ENCODE measurements at places on chromosomes 6 and 20. TPM values are rescaled to one million over a fixed set of nuclear protein-coding genes. Genes with fewer than 3 reads are reported as not detected.

Gene CAP2
- total RNA-seq = 17.5 TPM

Gene LRP11
- 31.3 TPM for total RNA-seq

Gene KIF6
- 2.0 TPM for total RNA-seq

Gene OVOL2
- 0.40 TPM for total RNA-seq

Gene PGC
- total RNA-seq = not detected

Gene PXDC1
- 14.4 TPM for total RNA-seq

Gene RPRD1B
- 29.5 TPM for total RNA-seq

Gene GJA10
- not detected for total RNA-seq

Gene PSMB9
- total RNA-seq = 9.0 TPM

Gene LTB
- total RNA-seq = 0.55 TPM

Gene ME1
- total RNA-seq = 23.8 TPM

Gene VWA7
- total RNA-seq = 2.9 TPM

Gene IL20RA
- 1.3 TPM for total RNA-seq

Gene MYBL2
- total RNA-seq = 1.9 TPM

Gene CNKSR3
- 4.9 TPM for total RNA-seq

Gene KCNQ2
- 66.5 TPM for total RNA-seq

- no peaks in the 10 kb centered on the region for H3K36me3 ChIP-seq
- H3K27me3 ChIP-seq = no peaks in the 10 kb centered on the region
- H3K4me1 ChIP-seq = no peaks in the 10 kb centered on the region
Observed at GRCh38 chr6:78436335-78436734, 431.0 kb upstream of the IRAK1BP1 start.

GRCh38 chr20:9262653-9263194 lies 193.8 kb downstream of the PLCB4 start:
- peak overlapping the region; percentile 13 for H3K27ac ChIP-seq
- H3K36me3 ChIP-seq = no peaks in the 10 kb centered on the region
- H3K4me3 ChIP-seq = no peak overlapping the region
- H3K27me3 ChIP-seq = no peaks in the 10 kb centered on the region
- no peak for DNase-seq

DNA sequence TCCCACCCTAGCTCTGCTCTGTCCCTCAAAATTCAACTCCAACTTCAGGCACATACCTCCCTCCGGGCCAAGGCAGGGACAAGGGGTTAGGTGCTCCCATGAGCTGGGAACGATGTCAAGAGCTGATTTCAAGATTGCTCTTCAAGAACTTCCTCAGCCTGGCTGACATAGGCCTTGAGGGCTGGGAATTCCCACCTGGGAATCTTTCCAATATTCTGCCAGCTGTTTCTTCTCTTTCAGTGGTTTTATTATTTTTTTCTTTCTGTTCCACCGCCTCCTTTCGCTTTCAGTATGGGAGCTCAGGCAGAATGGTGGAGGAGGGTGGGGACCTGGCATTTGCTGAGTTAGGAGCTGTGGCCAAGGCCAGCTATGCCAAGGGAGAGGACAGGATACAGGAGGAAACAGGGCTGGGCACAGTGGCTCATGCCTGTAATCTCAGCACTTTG lies 33.7 kb downstream of the SRSF3 start:
- peaks cover 27% of the 10 kb centered on the region for H3K4me1 ChIP-seq
- H3K4me3 ChIP-seq = no peak overlapping the region
- H3K27me3 ChIP-seq = no peaks in the 10 kb centered on the region
- no peak overlapping the region for H3K27ac ChIP-seq

GRCh38 chr6:138795809-138796603 lies at the start of gene ECT2L:
Gene ECT2L, plus strand, starts transcription at chr6:138796087. Its CDS starts 17,188 bp downstream, at chr6:138813275.
- H3K27me3 ChIP-seq = peaks cover 9% of the 10 kb centered on the region
- H3K4me3 ChIP-seq = peak within 1 kb of the TSS; percentile 43
- peak within 1 kb of the TSS; percentile 22 for H3K27ac ChIP-seq
- peaks cover 7% of the 10 kb centered on the region for H3K4me1 ChIP-seq
- DNase-seq = peak; percentile 38

DNA sequence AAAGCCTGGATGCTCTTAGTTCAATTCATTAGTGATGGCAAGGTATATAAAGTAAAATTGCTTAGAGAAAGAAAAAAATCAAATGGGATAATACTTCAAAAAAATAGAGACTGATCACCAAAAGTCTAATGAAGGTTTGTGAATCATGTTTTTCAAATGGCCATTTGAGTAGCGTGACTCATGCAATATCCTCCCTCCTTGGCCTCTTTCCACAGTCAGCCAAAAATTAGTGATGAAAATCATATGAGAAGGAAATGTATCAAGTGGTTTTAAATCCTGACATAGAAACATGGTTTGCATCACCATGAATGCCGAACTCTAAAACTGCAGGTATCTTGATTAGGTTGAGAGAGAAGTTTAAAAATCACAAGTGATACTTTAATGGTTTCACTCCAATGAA lies 1.2 kb upstream of the COL19A1 start:
- no peak for DNase-seq
- peaks cover 6% of the 10 kb centered on the region for H3K27me3 ChIP-seq
- peak overlapping the region; percentile 47 for H3K27ac ChIP-seq
- H3K36me3 ChIP-seq = no peaks in the 10 kb centered on the region

DNA sequence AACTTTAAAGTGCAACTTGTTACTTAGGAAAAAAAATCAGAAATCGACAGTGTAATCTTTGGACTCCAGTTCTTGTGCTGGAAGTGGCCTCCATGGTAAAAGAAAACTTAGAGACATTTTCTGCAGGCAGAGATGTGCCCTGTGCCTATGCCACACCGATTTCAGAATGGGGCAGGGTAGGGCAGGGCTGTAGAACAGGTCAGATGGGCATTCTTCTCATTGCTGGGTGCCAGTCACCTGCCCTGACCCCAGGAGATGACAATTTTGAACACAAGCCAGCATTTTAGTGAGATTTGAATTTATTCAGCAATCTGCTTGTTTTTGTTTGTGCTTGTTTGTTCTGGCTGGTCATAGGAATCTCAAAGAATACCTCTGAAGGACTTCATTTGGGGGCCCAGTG lies 63.3 kb downstream of the SASH1 start:
- H3K4me3 ChIP-seq = no peak overlapping the region
- no peaks in the 10 kb centered on the region for H3K36me3 ChIP-seq
- H3K4me1 ChIP-seq = no peaks in the 10 kb centered on the region
- no peak overlapping the region for H3K27ac ChIP-seq
- H3K27me3 ChIP-seq = no peaks in the 10 kb centered on the region
- DNase-seq = no peak

DNA sequence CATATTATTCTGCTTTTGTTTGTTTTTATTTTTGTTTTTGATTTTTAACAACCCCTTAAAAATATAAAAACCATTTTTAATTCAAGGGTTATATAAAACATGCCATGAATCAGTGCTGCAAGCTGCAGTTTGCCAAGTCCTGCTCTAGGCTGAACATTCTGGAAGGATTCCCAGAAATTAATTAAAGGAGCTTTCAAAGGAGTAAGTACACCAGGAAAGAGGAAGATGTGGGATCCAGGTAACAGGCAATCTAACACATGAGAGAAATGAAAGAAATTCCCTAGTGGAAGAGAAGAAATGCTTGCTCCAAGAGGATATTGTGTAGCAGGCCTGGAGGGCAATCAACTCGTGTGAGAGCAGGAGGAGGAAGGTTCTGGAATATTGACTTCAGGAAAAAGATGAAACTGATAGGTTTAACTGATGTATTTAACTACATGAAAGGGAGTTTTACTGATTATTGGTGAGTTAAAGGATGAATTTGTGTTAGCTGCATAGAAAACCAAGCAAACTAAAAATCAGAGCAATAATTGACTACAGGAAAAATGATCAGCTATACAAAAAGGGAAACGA lies 146.0 kb upstream of the PHACTR1 start:
- no peaks in the 10 kb centered on the region for H3K36me3 ChIP-seq
- H3K27me3 ChIP-seq = no peaks in the 10 kb centered on the region
- H3K4me3 ChIP-seq = no peak overlapping the region
- H3K4me1 ChIP-seq = no peaks in the 10 kb centered on the region

GRCh38 chr6:157211603-157212455 lies 111.5 kb downstream of the TMEM242 start:
- no peaks in the 10 kb centered on the region for H3K27me3 ChIP-seq
- no peak overlapping the region for H3K27ac ChIP-seq
- no peaks in the 10 kb centered on the region for H3K4me1 ChIP-seq
- no peak for DNase-seq

DNA sequence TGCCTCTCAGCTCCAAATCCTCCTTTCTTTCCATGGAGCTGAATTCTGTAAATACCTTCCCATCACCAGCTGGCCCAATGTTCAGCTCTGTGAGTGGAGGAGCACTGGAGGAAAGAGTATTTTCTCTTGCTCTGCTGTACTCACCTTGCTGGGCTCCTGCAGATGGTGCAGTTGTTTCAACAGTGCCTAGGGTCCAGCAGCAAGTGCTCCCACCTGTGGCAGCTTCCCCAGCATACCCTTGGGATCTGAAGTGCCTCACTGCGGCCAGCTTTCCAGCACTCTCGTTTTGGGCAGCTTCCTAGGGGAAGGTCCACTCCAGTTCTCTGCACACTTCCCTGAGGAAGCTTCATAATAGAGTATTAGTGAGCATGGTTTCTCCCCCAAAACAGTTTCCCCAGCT lies 170.9 kb downstream of the ARHGAP18 start:
- H3K4me3 ChIP-seq = no peak overlapping the region
- no peak overlapping the region for H3K27ac ChIP-seq
- H3K27me3 ChIP-seq = no peaks in the 10 kb centered on the region
- no peaks in the 10 kb centered on the region for H3K36me3 ChIP-seq
- no peaks in the 10 kb centered on the region for H3K4me1 ChIP-seq
- DNase-seq = no peak

GRCh38 chr6:41638002-41638934 lies at the start of gene MDFI:
Gene MDFI, plus strand, starts transcription at chr6:41638468. Its CDS starts 282 bp downstream, at chr6:41638750.
- H3K27me3 ChIP-seq = peaks cover 46% of the 10 kb centered on the region
- peaks cover 78% of the 10 kb centered on the region for H3K4me1 ChIP-seq
- peak within 1 kb of the TSS; percentile 65 for H3K4me3 ChIP-seq

DNA sequence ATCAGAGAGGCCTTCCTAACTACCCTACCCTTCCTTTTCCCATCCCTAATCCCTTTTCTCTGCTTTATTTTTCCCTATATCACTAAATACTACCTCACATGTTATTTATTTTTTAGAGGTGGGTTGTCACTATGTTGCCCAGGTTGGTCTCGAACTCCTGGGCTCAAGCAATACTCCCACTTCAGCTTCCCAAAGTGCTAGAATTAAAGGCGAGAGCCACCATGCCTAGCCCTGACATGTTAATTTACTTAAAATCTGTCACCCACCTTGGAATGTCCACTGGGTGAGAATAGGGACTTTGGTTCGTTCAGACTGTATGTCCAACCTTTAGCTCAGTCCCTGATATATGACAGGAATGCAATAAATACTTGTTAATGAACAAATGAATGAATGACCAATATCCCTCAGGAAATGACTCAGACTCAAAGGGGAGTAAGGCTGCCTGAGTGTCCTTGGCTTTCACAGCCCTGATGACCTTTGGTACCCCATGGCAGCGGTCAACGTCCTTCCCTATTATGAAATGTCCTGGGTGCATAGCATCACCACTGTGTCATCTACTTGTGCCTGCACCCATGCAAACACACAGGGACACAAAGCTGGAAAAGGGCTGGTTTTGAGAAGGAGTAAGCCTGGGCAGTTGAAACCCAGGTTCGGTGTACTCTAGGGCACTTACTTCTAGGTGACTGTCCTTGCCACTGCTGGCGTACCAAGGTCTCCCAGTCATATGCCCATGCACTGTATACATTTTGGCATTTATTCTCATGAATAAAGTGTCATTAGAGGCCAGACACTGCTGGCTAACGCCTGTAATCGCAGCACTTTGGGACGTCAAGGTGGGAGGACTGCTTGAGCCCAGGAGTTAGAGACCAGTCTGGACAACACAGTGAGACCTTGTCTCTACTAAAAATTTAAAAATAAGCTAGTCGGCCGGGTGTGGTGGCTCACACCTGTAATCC lies 26.5 kb downstream of the BCL2L1 start:
- H3K4me3 ChIP-seq = no peak overlapping the region
- DNase-seq = no peak
- H3K27me3 ChIP-seq = no peaks in the 10 kb centered on the region
- H3K36me3 ChIP-seq = peaks cover 19% of the 10 kb centered on the region
- H3K4me1 ChIP-seq = peaks cover 6% of the 10 kb centered on the region

- no peak overlapping the region for H3K4me3 ChIP-seq
- H3K27ac ChIP-seq = no peak overlapping the region
- DNase-seq = no peak
- H3K36me3 ChIP-seq = no peaks in the 10 kb centered on the region
- no peaks in the 10 kb centered on the region for H3K27me3 ChIP-seq
- peaks cover 3% of the 10 kb centered on the region for H3K4me1 ChIP-seq
Observed at GRCh38 chr6:142827369-142827768, 117.6 kb downstream of the HIVEP2 start.

DNA sequence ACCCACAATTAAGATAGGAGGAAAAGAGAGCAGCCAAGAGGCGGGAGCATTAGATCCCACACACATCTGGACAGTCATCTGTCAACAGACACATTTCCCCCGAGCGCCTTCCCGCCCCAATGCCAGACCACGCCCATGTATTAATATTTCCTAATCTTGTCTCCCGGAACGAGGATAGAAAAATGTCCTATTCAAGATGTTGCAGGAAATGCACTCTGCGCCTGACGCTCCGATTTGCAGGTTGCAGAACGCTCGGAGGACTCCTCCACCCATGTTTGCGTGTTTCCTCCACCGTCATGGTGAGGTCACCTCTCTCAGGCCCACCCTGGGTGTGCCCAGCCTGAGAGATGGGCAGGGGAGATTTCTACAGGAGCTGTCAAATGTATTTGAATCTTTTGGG lies 215.2 kb downstream of the TAF4 start:
- H3K4me3 ChIP-seq = no peak overlapping the region
- no peaks in the 10 kb centered on the region for H3K27me3 ChIP-seq
- H3K27ac ChIP-seq = no peak overlapping the region
- H3K36me3 ChIP-seq = peaks cover 31% of the 10 kb centered on the region
- H3K4me1 ChIP-seq = peaks cover 13% of the 10 kb centered on the region
- no peak for DNase-seq

GRCh38 chr6:52929321-52930164 lies 20.0 kb upstream of the GSTA3 start:
- no peaks in the 10 kb centered on the region for H3K27me3 ChIP-seq
- no peak overlapping the region for H3K4me3 ChIP-seq
- no peak for DNase-seq

DNA sequence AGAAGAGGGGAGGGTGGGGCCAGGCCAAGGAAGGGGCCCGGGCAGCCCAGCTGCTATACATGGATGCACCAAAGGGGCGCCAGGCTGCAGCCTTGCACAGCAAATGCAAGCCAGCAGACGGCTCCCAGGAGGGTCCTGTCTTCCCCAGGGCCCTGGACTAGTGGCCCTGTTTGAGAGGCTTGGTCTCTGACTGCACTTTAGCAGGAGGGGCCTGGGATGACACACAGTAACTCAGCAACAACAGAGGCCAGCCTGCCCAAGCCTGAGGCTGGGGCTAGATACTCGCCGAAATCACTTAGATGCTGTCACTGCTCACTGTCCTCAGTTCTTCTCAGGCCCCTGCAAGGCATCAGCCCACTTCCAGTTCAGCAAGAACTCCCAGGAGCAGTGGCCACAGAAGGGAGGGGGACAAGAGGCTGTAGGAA lies 73.5 kb downstream of the TRAM2 start:
- no peak for DNase-seq
- H3K27ac ChIP-seq = no peak overlapping the region
- H3K4me1 ChIP-seq = peaks cover 25% of the 10 kb centered on the region
- H3K4me3 ChIP-seq = no peak overlapping the region
- no peaks in the 10 kb centered on the region for H3K27me3 ChIP-seq

- DNase-seq = no peak
- H3K27ac ChIP-seq = no peak overlapping the region
- H3K4me3 ChIP-seq = no peak overlapping the region
Observed at GRCh38 chr20:50574108-50574507, 63.9 kb downstream of the PTPN1 start.
